H7 (cell line): ENCODE measurements at places on chromosomes 12 and 14. TPM values are rescaled to one million over a fixed set of nuclear protein-coding genes. Genes with fewer than 3 reads are reported as not detected.

DNA sequence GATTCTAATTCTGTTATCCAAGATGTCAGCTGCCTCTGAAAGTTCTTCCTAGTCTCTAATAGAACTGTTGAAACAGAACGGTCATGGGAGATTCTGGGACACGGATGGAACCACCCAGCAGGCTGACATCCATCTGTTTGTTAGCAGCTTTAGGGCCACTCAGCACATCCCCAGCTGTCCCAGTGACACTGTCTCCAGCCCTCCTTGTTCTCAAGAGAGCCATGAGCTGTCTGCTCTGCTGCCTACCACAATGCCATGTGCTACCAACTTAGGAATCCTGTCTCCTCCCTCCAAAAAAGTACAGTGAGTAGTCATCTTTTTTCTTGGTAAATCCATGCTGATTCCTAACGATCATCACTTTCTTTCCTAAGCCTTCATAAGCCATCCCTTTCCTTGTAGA lies 130.5 kb downstream of the ZFP36L1 start:
- DNase-seq: no peak

GRCh38 chr12:132277374-132277941 lies 51.9 kb downstream of the GALNT9 start:
- no peak for DNase-seq

DNA sequence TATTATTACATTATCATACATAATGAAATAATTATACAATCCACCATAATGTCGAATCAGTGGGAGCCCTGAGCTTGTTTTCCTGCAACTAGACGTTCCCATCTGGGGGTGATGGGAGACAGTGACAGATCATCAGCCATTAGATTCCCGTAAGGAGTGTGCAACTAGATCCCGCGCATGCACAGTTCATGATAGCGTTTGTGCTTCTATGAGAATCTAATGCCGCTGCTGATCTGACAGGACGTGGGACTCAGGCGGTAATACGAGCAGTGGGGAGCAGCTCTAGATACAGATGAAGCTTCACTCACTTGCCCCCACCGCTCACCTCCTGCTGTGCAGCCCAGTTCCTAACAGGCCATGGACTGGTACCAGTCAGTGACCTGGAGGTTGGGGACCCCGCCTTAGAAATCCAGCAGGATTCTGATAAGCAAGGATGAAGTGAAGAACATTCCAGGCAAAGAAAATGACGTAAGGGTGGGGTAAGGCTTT lies 204.6 kb downstream of the ETV6 start:
- DNase-seq: no peak

GRCh38 chr12:16136219-16136988 lies 141.1 kb downstream of the SLC15A5 start:
- no peak for DNase-seq

- no peak for DNase-seq
These were observed 1159.2 kb upstream of the TMEM132C start for GRCh38 chr12:127107744-127108143.

GRCh38 chr12:110498984-110499706 lies 2.8 kb downstream of the VPS29 start:
- no peak for DNase-seq

- no peak for DNase-seq
These were observed 334.3 kb upstream of the SYT1 start for GRCh38 chr12:78530100-78530765.

DNA sequence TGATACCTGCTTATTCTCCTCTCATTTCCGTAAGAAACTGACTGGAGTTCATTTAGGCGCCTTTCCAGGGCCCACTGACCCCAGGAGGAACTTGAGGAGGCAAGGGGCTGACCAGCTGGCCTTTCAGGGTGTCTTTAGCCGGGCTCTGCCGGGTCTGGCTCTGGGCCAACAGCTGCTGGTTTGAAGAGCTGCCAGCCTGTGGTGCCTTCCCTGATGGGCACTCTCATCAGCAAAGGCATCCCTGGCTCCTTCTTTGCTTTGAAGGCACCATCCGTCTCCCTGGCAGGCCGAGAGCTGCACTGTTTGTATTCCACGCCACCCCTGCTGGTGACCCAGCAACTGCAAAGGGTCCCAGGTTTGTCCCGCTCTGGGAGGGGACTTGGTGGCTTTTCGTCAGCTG lies 42.0 kb downstream of the IQSEC3 start:
- DNase-seq: no peak

- no peak for DNase-seq
These were observed 25.9 kb upstream of the SRP54 start for GRCh38 chr14:34956931-34957330.

- DNase-seq: no peak
These were observed 53.9 kb downstream of the NTN4 start for GRCh38 chr12:95736631-95737030.

- DNase-seq: peak; percentile 98
These were observed 24.3 kb downstream of the MVK start for GRCh38 chr12:109597795-109598427.

DNA sequence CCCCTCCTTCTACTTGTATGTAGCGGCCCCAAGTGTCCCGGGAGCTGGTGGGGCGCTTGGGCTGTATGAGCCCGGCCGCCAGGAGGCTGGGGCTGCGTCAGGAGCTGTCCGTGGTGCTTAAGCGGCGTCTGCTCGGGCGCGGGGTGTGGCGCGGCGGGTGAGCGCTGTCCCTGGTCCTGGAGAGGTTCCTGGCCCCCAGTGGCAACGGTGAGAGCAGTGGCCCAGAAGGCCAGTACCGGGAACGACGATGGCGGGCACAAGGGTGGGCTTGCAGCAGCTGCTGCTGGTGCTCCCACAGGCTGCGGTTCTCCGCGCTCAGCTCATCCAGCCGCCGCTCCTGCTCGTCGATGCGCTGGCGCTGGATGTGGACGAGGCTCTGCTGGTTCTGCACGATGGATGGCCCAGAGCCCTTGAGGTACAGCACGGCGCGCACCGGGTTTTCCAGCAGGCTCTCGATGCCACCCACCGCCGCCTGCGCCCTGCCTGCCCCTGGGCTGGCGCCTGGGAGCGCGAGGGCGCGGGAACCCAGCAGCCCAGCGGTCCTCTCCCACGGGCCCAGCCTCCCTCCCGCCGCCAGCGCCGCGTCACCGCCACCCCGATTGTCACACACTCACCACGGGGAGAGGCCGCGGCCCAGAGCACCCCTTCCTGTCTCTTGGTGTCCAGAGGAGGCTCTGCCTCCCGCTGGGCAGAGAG lies 41.9 kb upstream of the FKBP4 start:
- DNase-seq: peak; percentile 94

DNA sequence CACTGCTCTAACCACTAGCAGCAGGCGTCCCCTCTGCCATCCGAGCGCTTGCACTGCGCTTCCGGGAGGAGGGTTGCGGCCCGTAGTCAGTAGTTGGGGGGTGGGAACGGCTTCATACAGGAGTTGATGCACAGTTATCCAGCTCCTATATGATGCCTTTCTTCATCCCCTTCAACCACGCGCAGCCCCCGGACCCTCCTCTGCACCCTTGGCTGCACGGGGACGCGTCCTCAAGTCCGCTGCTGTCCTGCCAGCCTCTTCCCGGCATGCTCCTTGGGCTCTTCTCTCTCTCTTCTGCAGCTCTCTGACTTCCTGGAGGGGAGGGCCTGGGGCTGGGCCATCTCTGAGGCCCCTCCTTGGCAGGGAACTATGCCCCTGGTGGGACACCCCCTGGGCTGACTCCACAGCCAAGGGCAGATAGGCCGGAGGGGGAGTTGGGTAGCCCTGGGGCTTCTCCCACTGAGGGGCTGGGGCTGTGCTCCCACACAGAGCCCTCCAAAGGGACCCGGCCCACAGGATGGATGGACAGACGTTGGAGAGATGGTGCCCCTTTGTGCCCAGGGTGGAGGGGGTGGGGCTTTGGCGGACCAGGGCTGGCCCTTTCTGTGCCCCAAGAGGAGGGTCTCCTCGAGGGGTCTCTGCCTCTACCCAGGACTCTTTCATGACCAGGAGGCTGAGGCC lies 29.0 kb downstream of the RTL1 start:
- no peak for DNase-seq

GRCh38 chr14:94884616-94885230 lies 114.8 kb upstream of the GSC start:
- DNase-seq: peak; percentile 55

DNA sequence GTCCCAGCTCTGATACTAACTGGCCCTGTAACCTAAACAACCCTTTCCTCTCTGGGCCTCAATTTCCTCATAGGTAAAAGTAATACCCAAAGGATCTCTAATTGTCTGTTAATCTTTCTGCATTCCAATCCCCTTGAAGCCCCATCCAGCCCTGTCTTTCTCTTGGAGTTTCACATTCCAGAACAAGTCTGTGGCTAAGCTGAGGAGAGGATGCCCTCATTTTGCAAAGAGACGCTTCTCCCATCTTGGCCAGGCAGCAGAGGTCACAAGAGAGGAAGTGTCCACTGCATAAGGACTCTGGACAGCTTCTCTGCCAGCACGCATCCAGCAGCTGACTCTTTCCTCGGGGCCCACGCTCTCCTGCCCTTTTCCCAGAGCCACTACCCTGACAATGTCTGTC lies 263.4 kb upstream of the FKBP4 start:
- no peak for DNase-seq

DNA sequence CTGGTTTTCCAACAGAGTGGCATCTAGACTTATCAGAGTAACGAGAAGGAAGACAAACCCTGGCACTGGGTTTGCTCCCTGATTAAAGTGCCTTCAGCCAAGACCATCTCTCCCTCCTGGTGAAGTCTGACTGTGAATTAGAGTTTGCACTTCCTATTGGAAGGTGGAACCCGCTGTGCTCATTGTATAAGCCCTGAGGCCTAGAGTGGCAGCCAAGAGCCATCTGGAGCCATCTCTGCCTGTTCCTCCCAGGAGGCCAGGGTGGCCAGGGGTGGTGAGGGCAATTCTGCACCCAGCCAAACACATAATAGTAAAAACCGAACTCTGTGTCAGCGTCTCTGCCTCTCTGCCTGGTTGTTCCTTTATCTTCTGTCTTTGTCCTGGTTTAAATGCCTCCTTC lies 25.0 kb downstream of the MFAP5 start:
- no peak for DNase-seq

- no peak for DNase-seq
These were observed 4.6 kb upstream of the ALX1 start for GRCh38 chr12:85275374-85275773.

GRCh38 chr14:91307652-91308051 lies 63.1 kb upstream of the GPR68 start:
- DNase-seq: no peak

DNA sequence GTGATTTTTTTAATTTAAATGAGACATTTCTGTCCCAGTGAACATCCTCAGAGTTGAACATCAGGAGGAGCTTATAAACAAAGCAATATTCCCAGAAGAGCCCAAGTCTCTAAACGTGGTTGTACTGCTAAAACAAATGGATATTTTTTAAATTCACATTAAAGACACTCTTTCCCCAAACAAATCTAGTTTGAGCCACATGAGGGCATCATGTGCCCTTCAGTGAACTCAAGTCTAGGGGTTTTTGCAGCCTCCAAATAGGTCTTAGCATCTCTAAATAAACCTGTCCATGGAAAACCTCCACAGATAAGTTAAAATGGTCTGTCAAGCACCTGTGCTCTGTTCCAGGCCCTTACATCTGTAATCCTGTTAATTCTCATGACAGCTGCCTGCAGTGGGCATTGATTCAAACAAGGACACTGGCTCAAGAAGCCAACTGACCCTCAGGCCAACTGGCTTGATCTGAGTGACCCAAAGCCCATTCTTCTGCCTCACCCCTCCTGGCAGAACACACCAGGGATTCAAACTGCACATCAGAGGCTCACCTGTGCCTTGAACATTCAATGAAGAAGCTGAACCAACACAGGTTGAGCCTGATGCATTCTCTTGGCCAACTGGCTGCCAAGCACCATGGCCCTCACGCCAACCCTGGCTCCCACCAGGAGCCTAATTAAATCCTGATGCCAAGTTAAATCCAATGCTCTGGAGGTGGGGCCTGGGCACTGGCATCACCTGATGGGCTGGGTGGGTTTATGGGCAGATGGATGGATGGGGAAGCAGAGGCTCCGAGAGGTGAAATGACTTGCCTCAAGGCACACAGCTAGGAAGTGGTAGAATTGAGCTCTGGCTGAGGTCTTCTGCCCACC lies 8.6 kb downstream of the ISCU start:
- DNase-seq: peak; percentile 46

GRCh38 chr14:27078191-27078590 lies 480.4 kb upstream of the NOVA1 start:
- no peak for DNase-seq

DNA sequence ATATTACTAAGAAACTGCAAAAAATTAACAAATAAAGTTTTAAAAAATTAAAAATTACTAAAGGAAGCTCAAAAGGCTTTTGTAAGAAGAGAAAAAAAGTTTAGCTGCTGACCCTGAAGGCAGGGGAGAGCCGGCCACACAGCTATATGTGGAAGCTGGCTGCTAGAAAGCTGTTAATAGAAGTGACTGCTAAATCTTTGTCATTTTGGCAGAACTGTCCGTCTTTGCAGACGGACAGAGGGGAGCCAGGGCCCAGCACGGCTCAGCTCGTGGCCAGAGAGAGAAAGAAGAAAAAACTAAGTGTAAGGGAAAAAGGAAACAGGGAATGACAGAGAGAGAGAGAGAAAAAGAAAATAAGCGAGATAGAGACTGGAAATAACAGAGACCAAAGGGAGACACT lies 27.9 kb downstream of the PRMT8 start:
- DNase-seq: no peak

DNA sequence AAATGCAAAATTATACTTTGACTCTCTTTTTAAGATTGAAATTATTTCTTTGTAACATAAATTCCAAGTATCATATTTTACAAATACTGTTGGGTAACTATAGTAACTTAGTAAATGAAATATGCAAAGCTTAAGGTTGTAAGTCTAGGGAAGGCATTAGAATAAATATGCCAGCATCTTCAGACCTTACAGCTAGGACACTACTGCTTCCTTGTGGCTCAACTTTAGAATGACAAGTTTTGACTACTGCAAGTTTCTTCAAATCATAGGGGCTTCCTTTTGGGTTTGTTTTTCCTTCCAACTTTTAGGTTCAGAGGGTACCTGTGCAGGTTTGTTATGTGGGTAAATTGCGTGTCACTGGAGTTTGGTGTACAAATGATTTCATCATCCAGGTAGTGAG lies 17.7 kb upstream of the ANP32D start:
- DNase-seq: no peak

DNA sequence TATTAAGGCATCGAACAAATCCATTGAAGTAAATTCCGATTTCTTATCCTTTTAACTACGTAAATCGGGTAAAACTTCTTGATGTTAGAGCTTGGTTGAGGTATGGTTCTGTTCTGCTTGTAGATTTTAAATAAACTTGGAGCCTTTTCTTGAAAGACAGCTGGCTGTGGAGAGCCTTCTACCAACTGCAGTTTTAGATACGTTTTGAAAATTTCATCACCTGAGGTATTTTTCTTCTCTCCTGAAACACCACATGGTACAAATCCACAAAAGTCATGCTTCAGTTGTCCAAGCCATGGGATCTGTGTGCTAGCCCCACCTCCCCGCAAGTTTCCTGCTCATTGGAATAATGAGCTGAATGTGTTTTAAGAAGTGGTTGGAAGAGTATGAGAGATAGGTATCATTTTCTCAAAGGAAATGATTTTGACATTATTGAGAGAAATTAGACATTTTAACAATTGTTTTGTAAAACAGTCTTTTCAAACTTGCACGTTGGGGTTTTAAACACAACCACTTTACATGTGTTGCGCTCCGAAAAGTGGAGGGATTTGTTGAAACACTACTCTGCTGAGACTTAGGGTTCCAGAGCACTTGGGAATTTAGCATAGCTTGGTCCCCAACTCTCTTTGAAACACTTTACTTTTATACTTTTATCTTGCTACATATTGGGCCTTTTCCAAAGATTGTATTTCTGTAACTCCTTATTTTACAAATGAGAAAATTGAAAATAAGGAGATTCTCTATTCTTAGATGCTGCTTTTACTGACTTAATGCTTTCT lies 1.4 kb downstream of the PPM1A start:
- DNase-seq: peak; percentile 14

SIVA1 gene
- total RNA-seq: 206 and 249 TPM in 2 replicates

TAS2R14 gene
- 0.10 and 0.92 TPM in 2 replicates for total RNA-seq

IL22 gene
- total RNA-seq: not detected in 2 replicates

RPS6KL1 gene
- 5.4 and 12.4 TPM in 2 replicates for total RNA-seq

TMTC2 gene
- 3.7 and 4.8 TPM in 2 replicates for total RNA-seq

RNASE3 gene
- not detected in 2 replicates for total RNA-seq
